ENCODE measurements at places on chromosomes 2 and 18.

DNA sequence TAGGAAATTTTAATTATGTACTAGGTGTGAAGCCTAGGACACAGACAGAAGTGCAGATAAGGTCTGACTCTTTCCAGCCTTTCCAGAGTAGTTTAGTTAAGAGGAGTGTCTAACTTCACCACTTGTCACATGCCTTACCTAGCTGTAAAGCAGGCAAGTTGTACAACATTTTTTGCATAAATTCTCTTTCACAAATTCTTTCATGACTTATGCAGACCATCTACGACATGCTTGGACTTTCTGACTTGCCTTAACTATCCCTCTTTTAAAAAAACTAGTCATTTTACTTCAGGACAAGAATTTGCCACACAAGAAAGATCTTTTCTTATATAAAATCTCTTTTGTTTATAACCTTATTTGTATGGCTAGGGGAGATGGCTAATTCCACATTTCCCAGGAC is 1273.6 kb upstream of the SLC39A10 start:
- no peak for DNase-seq

DNA sequence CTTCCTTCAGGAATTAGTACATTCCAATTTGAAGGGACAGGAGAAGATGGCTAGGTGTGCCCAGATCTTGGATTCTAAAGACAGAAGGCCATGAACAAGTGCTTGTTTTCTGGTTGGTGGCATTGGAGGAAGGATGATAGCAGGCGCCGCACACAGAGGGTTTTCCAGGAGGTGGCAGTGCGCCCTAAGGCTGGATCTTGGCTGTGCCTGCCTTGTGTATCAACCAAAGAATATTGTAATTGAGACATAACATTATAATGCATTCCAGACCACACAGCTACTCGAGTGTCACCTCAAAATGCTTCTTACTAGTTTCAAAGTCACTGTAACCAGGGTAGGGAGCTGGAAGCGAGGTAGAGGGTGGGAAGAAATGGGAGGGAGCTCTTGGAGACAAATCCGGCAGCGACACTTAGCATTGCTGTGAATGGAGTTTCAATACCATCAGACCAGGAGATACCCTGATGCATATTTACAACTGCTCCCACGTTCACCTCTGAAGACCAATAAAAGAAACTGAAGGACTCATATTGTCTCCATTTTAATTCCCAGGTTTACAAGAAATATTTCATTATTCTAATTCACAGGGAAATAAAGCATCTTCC is 42.5 kb downstream of the CPO start:
- DNase-seq, result no peak

DNA sequence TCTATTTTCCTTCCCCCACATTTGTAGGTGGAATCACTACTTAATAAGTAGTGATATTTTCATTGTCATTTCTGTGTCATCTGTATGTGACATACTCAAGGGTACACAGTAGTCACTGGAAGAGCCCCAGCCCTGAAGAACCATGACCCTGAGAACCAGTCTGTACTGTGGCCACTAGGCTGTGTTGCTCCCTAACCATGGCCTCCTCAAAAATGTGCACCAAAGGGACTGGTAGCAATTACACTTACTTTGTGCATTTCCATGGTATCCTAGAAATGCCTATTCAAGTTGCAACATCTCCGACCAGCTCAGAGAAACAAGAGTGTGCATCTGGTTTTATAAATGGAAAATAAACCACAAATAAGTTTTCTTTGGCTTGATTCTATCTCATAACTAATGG is 155.1 kb downstream of the DOCK10 start:
- DNase-seq, result no peak

DNA sequence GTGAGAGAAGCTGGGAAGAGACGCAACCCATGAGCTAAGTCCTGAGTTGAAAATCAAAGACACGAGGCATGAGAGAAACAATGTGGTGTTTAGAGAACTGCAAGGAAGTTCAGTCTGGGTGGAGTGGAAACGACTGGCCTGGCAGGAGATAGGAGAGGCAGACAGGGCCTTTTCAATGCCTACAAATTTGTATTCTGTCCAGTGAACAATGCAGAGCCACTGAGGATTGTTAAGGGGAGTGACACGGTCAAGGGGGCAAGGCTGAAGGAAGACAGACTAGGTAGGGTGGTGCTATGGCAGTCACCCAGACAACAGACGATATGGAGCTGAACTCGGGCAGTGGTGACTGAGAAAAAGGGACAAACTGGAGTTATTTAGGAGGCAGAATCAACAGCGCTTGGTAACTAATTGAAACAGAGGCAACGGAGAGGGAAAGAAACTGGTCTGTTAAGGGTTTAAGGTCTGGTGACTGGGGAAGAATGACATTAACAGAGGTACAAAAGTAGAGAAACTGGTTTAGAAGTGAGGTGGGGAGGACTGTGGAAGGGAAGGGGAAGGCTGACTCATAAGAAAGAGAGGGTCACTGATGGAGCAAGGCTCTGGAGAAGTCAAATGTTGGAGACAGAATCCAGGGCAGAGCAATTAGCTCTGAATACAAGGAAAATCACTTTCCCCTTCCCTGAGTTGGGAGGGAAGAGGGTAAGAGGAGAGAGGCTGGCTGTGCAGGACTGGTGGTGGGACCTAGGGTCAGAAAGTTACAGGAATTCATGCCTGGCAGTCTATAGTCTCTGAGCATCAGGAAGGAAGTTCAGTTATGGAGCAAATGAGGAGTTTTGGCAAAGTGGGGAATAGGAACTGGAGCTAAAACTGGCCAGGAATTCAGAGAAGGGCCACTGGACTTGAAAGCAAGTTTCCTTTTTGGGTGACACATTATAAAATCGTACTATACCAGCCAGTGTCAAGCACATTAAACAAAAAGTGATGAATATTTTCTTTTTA is 63.4 kb upstream of the CHRNA1 start:
- no peak for DNase-seq

DNA sequence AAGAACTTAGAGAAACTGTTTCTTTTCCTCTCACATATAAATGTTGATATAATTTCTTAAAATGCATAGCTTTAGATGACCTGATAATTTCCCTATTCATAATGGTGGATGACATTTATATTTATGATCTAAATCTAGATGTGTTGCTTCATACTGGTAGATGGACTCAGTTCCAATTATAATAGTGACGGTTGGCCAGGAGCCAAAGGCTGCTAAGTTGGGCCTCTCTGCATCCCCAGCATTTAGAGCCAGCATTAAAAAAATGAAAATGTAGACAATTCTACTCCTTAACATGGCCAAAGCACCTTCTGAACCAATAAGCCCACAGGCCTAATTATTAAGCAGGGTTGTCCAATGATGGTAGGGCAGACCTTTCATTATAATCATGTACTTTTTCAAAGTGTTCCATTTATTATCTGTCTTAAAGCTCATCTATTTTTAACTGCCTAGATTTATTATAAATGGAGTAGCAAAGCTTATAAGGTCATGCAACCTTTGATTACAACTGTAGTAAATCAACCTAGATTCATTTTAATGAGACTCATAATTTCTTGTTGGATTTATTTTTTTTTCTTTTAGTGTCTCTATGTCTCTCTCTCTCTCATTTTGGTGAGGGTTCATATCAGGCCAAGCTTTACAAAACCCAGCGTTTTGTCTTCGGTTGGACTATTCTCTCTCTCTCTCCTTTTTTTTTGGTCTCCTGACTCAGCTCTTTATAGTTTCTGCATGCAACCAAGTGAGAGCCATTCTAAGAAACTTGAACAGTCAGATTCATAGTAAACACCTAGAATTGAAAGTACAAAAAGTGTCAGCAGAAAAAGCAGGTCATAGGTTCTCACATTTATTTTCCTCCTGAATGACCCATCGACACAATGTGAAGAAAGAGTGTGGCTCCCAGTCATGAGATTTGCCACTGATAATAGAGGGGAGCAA is 2016.1 kb upstream of the PIK3C3 start:
- DNase-seq, result no peak

GRCh38 chr2:109129921-109130722 is 1.1 kb downstream of the SH3RF3 start:
- DNase-seq, result no peak

- peak; percentile 52 for DNase-seq
These were observed 7.8 kb upstream of the ARHGAP25 start for GRCh38 chr2:68726608-68727367.

- DNase-seq, result no peak
These were observed 76.7 kb downstream of the RND3 start for GRCh38 chr2:150410809-150411208.

- peak; percentile 56 for DNase-seq
These were observed 2.9 kb upstream of the RBBP8 start for GRCh38 chr18:22930089-22930713.

DNA sequence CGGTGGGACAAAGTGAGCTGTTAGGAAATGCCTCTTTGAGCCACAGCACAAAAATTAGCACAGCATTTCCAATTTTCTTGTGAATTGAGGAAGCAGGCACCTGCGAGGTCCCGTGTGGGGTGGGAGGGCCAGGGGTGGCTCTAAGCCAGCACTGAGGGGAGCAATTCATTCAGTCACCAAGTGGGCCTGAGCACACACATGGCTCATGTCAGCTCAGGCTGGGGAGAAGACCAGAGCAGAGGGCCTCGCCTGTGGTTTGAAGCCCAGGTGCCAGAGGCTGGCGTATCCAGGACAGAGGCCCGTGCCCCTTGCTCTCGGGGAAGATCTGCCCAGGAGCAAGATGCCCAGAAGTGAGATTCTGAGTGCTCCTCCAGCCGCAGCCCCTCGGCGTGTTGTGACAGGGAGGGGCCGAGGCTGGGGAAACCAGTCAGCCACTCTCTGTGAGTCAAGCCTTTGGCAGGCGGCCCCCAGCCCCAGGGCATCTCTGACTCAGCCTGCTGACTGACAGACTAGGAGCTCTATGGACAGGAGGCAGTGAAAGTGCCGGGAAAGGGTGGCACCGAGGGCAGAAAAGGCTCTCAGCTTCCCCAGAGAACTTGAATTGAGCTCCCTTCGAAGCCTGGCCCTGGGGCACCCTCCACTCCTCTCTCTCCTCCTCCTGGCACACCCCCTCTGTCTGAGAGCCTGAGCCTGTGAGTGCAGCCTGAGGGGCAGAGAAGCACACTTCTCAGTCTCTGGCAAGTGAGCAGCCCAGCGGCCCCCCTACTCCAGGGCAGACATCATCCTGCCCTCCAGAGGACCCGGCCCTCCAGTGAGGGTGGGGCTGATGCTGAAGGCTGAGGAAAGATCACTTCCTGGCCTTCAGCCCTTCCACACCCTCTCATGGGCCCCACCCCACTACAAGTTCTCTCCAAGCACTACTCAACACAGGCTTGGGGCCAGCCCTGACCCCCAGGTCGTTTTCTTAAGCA is 32.3 kb downstream of the CYP26B1 start:
- DNase-seq, result no peak

DNA sequence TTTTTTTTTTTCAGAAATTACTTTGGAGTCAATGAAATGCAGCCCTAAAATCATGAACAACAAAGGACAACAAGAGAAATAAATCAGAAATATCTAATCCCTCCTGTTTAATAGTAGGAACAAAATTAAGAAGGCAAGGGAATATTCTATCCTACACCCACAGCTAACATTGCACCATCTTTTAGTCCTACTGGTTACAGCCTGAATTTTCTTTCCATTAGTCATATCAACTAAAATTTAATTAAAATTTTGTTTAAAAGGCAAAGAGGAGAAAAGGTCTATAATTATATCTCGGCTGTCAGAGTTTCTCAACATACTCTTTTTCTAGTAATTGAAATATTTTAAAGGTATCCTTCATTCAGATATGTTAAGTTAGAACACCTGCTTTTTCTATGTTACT is 61.9 kb downstream of the DTNA start:
- DNase-seq, result no peak

- DNase-seq, result no peak
These were observed 46.0 kb downstream of the MRPS5 start for GRCh38 chr2:95075440-95076132.

DNA sequence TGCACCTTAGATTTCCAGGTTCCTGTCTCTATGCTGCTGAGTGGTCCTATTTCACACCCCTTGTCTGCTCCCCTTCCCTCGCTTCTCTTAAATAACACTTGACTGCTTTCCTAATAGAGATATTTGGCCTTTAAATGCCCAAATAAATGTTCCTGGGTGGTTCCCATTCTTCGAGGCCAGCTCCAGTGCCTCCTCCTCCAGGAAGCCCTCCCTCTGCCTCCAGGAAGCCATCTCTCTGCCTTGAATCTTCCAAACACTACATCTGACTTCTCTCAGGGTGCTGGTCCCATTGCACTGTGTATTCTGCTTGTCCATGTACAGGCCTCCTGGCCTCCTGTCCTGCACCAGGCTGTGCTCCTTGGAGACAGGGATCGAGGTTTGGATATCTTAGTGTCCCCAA is 14.2 kb downstream of the EHD3 start:
- DNase-seq, result no peak

- no peak for DNase-seq
These were observed 627 bp downstream of the RNF25 start for GRCh38 chr2:218671097-218671653.

DNA sequence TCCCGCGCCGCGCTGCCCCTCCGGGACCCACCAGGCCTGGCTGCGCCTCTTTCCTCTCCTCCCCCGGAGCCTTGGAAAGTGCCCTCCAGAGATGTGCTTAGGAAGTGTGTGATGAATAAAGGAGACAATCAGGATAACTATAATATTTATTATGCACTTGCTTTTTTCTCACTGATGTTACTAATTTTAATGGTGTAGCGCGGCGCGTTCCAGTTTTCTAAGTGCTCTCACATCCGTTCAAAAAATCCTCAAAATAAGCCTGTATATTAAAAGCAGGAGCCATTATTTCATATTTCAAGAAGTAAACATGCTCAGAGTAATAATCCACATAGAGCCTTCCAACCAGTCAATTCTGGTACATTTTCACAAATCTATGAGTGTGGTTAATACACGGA is 941 bp upstream of the MPPE1 start:
- peak; percentile 16 for DNase-seq

- no peak for DNase-seq
These were observed 15.3 kb downstream of the PELI1 start for GRCh38 chr2:64128943-64129391.

DNA sequence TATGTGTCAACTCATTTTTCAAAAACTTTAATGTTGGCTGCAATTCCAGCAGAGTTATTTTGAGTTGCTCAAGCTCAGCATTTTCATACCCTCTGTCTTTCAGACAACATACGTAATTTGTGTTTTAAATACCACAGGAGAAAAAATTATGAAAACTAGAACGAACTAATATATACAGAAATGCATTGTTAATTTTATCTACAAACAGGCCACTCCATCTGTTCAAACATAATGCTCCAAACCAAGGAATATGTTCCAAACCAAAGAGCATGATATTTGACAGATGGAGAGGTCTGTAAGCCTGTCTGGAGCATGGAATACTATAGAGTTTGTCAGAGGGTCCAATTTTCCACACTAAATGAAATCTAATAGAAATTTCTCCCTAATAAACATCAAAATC is 536.2 kb upstream of the FSIP2 start:
- DNase-seq, result no peak

- no peak for DNase-seq
These were observed 628.3 kb downstream of the NUP35 start for GRCh38 chr2:183752571-183752970.

GRCh38 chr18:75378376-75379315 is 48.9 kb downstream of the SMIM21 start:
- no peak for DNase-seq

GRCh38 chr2:170305711-170306110 is 127.8 kb downstream of the MYO3B start:
- no peak for DNase-seq

- DNase-seq, result no peak
These were observed 37.8 kb downstream of the SH3RF3 start for GRCh38 chr2:109166811-109167210.

- DNase-seq, result no peak
These were observed 12.1 kb downstream of the AAK1 start for GRCh38 chr2:69631402-69631801.

Measured in central memory CD8-positive, alpha-beta T cell (primary cell).